OCI-LY7 (cell line): ENCODE measurements at places on chromosomes 11 and 22.

- no peak for DNase-seq
Observed at GRCh38 chr22:30486661-30487115, 14.9 kb upstream of the SEC14L3 start.

- no peak for DNase-seq
Observed at GRCh38 chr11:69947059-69947792, 128.0 kb upstream of the FGF3 start.

- no peak for DNase-seq
Observed at GRCh38 chr11:97751405-97751804, 1269.3 kb upstream of the CNTN5 start.

DNA sequence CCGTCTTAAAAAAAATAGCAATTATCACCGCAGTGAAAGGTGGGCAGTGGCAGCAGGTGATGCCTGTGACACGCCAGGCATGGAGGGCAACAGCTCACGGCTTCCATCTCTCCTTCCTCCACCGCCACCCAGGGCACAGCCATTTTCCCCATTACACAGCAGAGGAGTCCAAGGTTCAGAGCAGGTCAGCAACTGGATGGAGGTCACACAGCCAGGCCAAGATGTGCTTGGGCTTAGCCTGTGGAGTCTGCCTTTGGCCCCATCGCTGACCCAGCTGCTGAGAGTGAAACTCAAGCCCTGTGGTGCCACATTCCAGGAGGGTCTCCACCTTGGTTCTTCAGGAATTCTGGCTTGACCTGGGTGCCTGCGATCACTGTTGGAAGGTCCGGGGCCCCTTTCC is 411.1 kb downstream of the SHANK2 start:
- DNase-seq, result no peak

DNA sequence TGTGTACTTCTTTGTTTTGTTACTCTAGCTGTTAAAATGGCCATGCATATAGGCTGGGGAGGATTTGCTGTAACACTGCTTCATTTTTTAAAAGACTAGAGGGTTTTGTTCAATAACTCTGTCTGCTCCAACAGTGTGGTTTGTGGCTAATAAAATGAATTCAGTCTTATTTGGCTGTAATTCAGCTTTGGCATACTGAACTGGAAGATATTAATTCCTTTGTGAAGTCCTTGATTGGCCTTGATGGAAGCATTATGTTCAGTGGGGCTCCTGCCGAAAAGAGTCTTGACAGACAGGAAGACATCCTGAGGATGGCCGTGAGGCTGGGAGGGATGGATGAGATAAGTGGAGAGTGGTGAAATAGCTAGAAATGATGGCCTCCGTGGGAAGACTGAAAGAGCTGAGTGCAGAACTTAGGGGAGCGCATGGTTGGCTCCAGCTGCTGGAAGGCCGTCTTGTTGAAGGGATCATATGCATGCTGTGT is 44.8 kb upstream of the MYO18B start:
- DNase-seq, result no peak

- DNase-seq, result no peak
Observed at GRCh38 chr11:45947885-45948284, 25.4 kb downstream of the LARGE2 start.

GRCh38 chr22:45887202-45888131 is 89.5 kb downstream of the WNT7B start:
- DNase-seq, result no peak

DNA sequence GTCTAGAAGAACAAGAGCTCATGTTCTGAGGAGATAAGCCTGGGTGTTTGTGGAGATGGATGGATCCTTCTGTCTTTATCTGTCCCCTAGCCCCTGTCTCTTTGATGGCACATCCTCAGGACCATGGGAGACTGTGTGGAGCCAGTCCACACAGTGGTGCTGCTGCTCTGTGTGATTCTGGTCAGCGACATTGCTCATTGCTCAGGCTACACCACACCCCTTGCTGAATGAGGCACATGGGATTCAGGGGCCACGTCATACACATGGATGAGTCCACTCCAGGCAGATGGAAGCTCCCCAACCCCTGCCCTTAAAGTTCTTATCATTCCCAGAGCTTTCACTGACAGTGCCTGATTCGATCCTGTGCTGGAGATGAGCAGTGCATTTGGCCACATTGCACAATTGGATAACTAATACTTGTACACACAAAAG is 222.2 kb downstream of the NAV2 start:
- no peak for DNase-seq

GRCh38 chr11:130096042-130096441 is 26.3 kb downstream of the APLP2 start:
- no peak for DNase-seq

- no peak for DNase-seq
Observed at GRCh38 chr22:48090332-48090672, 1327.9 kb downstream of the TBC1D22A start.

- DNase-seq, result no peak
Observed at GRCh38 chr22:23938328-23939016, 22.5 kb downstream of the GSTT2B start.
